ENCODE measurements at places on chromosomes 2 and 18.

- DNase-seq: no peak
Measured at GRCh38 chr2:16908656-16909055, 243.0 kb upstream of the CYRIA start.

GRCh38 chr2:149729586-149729985, 142.0 kb upstream of the MMADHC start:
- no peak for DNase-seq

DNA sequence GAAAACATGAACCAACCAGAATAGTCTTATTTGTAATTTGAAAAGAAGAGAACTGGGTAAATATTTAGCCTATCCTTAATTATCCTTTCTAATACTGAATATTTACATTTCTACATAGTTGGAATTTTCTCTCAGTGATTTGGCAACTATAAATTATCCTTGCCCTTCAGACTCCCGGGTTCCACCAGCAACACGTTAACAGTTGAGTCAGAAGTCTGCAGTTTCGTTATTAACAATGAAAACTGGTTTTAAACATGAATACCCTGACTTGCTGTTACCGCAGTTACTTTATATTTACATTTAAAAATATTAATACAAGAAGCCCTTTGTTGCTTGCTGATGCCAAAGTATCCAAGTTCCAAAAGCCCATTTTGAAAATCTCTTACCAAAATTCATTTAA, 673.0 kb downstream of the ARHGAP15 start:
- DNase-seq: no peak

- no peak for DNase-seq
Measured at GRCh38 chr2:15666861-15667808, 75.5 kb downstream of the DDX1 start.

- no peak for DNase-seq
Measured at GRCh38 chr2:84817239-84817655, 63.6 kb downstream of the TRABD2A start.

- no peak for DNase-seq
Measured at GRCh38 chr2:234674781-234675201, 177.9 kb upstream of the ARL4C start.

DNA sequence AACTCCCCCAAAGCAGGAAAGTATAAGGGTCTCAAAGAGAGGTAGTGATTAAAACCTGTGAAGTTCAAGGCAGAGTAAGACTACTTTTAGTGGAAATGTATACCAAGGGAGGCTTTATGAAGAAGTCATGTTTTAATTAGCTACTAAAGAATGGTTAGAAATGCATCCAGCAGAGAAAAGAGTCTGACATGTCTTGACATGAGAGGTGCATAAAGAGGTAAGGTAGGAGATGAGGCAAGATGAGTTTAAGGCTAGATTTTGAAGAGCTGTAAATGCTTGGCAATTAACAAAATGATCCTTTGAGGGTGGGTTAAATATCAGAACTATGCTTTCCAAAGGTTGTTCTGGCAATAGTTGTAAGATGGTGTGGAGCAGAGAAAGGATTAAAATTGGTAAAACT, 88.7 kb upstream of the WDSUB1 start:
- DNase-seq: no peak

GRCh38 chr2:130844161-130844560, 7.4 kb downstream of the ARHGEF4 start:
- DNase-seq: no peak

GRCh38 chr2:126507425-126507911, 148.5 kb upstream of the GYPC start:
- DNase-seq: no peak

- DNase-seq: no peak
Measured at GRCh38 chr2:171545086-171545485, 22.8 kb downstream of the CYBRD1 start.

- DNase-seq: no peak
Measured at GRCh38 chr2:149473521-149473920, 114.1 kb downstream of the MMADHC start.

- DNase-seq: no peak
Measured at GRCh38 chr2:219168526-219168925, 1.3 kb downstream of the SLC23A3 start.

- DNase-seq: no peak
Measured at GRCh38 chr18:76371301-76372203, 123.5 kb downstream of the ZNF516 start.

DNA sequence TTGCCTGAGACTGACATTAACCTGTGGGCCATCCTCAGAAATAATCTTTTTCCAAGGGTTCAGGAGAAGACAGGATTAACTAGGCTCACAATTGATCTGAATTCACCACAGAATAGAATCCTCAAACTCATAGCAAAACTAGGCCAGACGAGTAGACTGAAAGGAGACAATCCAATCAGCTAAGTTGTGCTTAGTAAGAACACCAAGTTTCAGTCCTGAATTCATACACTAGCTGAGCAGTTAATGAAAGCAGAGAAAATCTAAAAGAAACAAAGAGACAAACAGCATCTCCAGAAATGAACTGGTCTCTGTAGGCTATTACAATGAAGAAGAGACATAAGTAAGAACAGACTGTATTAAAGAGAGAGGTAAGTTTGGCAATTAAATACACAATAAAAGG, 89.5 kb downstream of the GORASP2 start:
- DNase-seq: no peak

GRCh38 chr2:64574871-64575270, 50.7 kb downstream of the AFTPH start:
- DNase-seq: no peak

DNA sequence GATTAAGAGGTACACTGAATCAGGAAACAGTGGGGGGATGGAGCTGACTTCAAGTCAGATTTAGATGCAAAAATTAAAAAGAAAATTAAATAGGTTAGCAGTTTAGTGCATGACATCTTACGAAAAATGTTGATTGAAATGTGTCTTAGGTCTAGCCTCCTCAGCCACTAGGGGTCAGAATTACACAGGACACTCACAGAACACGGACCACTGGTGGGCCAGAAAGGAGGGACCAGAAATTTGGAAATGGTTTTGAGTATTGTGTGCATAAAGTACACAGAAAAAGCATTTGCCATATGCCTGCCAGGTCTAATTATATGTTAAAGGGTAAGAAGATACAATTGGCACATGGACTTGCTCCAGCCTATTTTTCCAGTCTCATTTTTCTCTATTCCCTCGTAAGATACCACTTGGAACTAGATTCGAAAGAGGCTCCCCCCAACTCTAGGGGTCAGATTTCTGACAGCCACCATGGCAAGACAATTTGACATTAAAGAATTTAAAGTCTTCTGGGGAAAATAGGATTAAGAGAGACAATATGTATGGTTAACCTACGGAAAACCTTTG, 550.2 kb upstream of the SETBP1 start:
- DNase-seq: no peak

DNA sequence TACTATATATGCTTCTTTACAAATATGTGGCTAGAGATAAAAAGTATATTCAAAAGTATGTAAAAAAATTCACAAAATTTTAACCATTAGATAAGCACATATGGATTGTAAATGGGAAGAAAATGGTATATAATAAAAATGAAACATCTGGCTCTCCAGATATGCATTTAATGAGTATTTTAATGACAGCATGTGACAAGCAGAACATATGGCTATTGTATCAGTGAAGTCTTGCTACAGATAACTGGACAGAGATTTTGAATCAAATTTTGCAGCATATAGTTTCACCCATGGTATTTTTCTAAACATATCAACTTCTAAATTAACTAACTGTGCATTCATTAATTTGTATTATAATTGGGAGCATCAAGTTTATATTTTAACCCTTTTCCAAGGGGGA, 5.0 kb upstream of the ABCA12 start:
- DNase-seq: no peak

Data from amygdala (tissue), 56 donors.